ENCODE measurements at places on chromosomes 12 and 14. TPM values are rescaled to one million over a fixed set of nuclear protein-coding genes. Genes with fewer than 3 reads are reported as not detected.

Gene CDK2
- 16.0 TPM for total RNA-seq

Gene AKT1
- 220 TPM for total RNA-seq

Gene MUCL1
- not detected for total RNA-seq

Gene WASHC4
- 94.8 TPM for total RNA-seq

Gene SLC22A17
- 8.5 TPM for total RNA-seq

Measured in endothelial cell of coronary artery (primary cell).